ENCODE measurements at places on chromosomes 4 and X. TPM values are rescaled to one million over a fixed set of nuclear protein-coding genes. Genes with fewer than 3 reads are reported as not detected.

DNA sequence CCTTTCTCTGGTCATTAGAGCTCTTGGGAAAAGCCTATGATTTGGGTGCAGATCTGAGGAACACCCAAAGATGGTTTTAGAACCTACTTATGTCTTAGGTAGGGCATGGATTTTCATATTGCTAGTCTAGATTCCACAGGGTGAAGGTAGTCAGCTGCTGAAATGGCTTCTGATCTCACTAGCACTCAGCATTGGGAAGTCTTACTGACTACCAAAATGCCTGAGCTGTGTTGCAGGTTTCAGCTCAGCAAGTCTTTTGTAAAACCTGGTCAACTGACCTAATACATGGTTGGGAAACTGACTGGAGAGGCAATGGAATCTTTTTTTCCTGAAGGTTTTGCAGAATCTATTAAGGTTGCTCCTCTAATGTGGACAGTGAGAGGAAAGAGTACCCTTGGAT lies 136.4 kb downstream of the CCNG2 start:
- DNase-seq, result no peak

CCNQ gene
- 23.3 TPM for total RNA-seq

DNA sequence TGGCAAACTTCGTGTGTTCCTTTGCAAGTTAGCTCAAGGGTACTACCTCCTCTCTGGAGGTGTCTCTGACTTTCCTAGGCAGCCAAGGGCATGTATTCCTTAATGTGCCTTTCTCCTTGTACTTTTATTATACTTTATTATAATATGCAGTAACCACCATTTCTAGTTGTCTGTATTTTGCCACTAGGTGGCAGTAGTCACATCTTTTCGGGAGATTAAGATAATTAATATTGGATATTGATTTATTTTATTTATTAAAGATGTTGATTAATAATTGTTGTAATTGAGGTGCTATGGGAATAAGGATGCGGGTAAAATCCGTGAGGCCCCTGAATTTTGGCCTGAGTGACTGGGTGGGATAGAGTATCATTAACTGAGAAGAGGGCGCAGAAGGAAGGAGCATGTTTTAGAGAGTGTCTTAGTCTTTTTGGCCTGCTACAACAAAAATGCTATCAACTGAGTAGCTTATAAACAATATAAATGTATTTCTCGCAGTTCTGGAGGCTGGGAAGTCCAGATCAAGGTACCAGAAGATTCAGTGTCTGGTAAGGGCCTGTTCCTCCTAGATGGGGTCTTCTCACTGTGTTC lies 153.3 kb downstream of the TMEM164 start:
- no peak for DNase-seq

NR3C2 gene
- 17.3 TPM for total RNA-seq

IRAK1 gene
- 30.6 TPM for total RNA-seq

DCLK2 gene
- total RNA-seq, result 32.6 TPM

DNA sequence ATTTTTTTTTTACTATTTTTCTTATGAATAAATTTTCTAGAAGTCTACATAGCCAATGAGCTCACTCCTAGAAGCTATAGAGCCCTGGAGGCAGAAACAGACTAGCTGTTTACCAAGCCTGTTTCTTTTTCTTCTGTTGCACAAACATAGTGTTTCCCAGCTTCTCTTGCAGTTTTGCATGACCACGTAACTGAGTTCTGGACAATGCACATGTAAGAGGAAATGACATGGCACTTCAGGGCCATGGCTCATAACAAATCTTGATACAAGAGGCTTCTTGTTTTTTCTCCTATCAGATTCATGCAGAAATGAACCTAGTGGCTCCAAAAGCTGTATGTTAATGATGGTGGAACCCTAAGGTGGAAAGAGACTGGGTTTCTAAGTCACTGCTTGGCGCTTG lies 127.4 kb downstream of the ZNF330 start:
- no peak for DNase-seq

MCUB gene
- total RNA-seq, result 6.6 TPM

MAML3 gene
- 4.1 TPM for total RNA-seq

DNA sequence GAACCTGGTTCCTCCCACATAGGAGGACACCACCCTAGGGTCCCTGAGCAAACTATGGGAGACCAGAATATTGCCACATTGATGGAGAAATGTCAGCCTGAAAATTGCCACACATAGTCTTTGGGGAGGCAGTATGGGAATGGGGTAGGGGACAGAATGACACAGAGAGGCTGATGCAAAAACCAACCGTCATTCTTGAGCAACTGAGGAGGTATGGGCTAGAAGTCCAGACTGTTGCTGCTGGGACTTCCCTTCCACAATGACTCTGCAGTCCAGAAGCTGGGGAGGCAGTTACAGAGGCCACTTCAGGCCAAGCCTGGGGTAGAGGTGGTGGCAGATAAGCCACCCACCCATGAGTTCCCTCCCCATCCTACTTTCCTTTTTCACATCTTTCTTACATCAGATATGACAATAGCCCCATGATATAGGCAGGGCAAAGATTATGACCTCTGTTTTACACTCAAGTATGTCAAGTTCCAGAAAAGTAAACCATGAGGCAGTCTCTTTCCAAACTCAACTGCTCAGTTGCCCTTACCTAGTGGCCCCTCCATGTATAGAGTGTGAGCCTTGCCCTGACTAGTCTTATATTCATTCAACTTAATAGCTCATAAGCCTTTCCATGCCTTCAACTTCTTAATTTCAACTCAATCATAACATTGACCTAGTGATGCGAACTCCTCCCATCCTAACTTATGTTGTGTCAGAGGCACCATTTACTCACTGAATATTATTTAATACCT lies 41.7 kb downstream of the VSIG4 start:
- peak; percentile 81 for DNase-seq

- DNase-seq, result no peak
These were observed 2.5 kb upstream of the TDO2 start for GRCh38 chr4:155901013-155901412.

DNA sequence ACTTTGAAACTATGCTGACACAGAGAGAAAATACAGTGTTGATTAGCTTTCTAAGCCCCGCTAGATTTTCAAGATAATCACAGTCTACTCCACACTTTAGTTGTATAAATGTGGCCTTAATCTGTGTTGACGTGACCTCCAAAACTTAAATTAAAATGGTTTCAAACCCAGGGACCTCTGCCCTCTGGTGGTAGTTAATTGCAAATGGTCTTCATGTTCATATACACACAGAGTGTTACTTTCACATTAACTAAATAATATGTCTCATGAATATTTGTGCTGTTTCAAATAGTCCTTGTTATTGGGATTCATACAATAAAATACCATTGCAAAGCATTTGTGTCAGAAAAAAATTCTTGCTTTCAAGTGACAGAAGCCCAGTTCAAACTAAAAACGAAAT lies 64.3 kb downstream of the TASL start:
- DNase-seq, result no peak

- no peak for DNase-seq
These were observed 7.1 kb downstream of the NKX3-2 start for GRCh38 chr4:13537011-13537831.

CPLX1 gene
- 9.4 TPM for total RNA-seq

GRCh38 chr4:54879576-54879975 lies 221.8 kb downstream of the KIT start:
- no peak for DNase-seq

TASL gene
- 0.22 TPM for total RNA-seq

DNA sequence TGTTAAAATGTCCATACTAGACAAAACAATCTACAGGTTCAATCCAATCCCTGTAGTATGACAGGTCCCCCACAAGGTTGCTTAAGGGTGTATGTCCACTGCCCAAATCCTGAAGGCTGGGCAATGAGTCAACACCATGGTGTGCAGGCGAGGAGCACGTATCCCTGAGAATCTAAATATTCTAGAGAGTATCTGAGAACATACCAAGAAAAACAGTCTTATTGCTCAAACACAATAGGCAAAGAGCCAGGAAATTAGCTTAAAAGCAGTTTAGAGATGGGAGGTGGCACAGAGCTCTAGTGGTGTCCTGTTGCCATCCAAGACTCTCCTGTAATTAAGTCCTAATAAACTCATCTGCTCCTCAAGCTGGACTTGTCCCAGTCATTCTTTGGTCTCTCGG lies 37.0 kb downstream of the RCHY1 start:
- DNase-seq, result no peak

GRCh38 chr4:7854697-7855370 lies 84.8 kb downstream of the AFAP1 start:
- no peak for DNase-seq

GJB1 gene
- not detected for total RNA-seq

FAAH2 gene
- total RNA-seq, result 0.19 TPM

SOX3 gene
- not detected for total RNA-seq

- DNase-seq, result no peak
These were observed 11.9 kb upstream of the SLC9A7 start for GRCh38 chrX:46770817-46771163.
